ENCODE measurements at places on chromosomes 5 and 9.

DNA sequence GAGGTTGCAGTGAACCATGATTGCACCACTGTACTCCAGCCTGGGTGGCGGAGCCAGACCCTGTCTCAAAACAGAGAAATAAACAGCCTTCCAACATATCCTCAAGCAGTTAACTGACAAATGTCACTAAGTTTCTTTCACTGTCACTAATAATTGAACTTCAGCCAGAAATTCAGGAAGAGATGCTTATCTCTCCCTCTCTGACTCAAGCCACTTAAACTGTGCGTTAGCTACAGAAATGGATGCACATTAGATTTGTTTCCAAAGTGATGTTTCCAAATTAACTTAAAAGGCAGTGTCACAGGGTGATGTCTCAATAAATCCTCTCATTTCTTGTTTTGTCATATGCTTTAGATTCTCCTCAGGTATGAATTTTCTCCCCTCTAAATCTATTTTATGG is 164.9 kb downstream of the KDM4C start:
- no peak for DNase-seq

GRCh38 chr9:98182889-98183599 is 9.4 kb downstream of the CORO2A start:
- no peak for DNase-seq

GRCh38 chr9:77523891-77524290 is 124.2 kb downstream of the GNA14 start:
- DNase-seq, result no peak

DNA sequence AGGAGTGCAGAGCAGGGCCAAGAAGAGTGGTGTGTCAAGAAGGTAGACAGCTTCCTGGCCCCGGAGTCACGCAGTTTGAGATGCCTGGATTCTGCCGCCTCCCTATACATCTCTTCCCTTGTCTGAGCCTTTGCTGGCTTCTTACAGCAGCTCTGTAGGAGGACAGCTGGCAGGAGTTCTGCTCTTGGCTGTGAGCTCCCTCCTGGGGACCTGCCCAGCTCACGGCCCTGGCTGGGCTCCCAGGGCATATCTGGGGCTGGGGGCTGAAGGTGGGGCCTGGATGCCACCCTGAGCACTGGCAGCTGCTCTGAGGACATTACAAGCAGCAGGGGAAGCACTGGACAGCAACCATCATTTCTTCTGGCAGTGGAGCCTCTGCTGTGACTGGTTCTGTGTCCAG is 786 bp upstream of the TSSK1B start:
- no peak for DNase-seq

GRCh38 chr9:3205421-3206095 is 320.2 kb downstream of the RFX3 start:
- no peak for DNase-seq

DNA sequence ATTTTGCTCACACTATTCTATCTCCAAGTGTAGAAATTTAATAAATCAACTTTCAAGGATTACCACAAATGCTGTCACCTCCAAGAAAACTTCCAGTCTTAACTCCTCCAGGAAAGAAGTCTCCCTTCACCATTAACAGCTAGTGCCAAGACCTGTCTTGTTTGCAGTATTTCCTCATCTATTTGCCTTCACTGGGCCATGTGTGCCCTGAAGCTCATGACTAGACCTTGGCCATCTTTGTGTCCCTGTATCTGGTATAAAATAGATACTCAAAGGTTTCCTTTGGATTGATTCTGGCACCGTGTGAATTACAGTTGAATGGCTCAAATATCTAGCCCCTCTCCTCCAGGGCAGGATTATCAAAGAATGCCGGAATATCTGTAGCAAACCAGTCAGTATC is 346.7 kb upstream of the KLF4 start:
- no peak for DNase-seq

DNA sequence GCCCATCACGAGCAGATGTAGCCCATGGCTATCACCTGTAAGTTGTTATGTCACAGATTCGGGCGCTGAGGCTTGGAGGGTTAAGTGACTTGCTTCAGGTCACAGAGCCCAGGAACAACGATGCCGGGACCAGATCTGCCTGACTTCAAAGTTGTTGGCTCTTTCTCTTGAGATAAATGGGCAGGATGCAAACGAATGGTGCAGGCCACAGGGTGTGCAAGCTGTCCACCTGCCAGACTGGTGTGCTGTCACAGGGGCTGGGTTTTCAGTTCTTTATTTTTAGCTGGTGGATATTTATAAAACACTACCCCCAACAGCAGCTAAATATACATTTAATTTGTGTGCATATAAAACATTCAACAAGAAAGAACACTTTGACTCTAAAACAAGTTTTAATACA is 17.7 kb upstream of the PHYKPL start:
- DNase-seq, result no peak

- no peak for DNase-seq
Measured at GRCh38 chr5:96342581-96342980, 90.5 kb downstream of the PCSK1 start.

DNA sequence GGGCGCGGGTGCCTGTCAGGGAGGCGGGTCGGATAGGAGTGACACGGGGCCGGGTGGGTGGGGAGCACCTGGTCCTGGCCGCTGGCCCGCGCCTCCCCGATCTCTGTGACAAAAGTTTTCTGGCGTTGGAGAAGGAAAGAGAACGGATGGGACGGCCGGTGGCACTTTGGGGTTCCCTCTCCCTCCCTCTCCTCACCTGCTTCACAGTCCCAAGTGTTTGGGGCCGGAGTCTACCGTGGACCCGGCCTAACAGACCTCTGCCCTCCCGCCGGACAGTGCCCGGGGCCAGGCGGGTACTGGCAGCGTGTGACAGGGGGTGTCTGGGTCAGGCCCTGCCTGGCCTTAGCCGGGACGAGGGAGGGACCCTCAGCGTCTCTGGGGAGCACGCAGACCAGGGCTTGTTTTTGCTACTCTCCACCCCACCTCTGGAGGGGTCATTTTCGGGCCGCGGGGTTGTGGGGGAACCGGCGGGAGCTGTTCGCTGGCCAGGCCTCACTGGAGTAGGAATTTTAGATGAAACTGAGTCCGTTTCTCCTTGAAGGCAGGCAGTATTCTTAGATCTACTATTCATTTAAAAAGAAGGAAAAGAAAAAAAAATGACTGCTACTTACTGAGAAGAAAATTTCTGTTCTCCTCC is 1.7 kb downstream of the PRDM6 start:
- DNase-seq, result no peak

- no peak for DNase-seq
Measured at GRCh38 chr5:16932401-16932800, 3.7 kb downstream of the MYO10 start.
